Stimulated activated CD8-positive, alpha-beta memory T cell treated with anti-CD3 and anti-CD28 coated beads, Interleukin-2, amount 100 ng/mL, for 1 hour (primary cell): ENCODE measurements at places on chromosomes 13 and 19.

DNA sequence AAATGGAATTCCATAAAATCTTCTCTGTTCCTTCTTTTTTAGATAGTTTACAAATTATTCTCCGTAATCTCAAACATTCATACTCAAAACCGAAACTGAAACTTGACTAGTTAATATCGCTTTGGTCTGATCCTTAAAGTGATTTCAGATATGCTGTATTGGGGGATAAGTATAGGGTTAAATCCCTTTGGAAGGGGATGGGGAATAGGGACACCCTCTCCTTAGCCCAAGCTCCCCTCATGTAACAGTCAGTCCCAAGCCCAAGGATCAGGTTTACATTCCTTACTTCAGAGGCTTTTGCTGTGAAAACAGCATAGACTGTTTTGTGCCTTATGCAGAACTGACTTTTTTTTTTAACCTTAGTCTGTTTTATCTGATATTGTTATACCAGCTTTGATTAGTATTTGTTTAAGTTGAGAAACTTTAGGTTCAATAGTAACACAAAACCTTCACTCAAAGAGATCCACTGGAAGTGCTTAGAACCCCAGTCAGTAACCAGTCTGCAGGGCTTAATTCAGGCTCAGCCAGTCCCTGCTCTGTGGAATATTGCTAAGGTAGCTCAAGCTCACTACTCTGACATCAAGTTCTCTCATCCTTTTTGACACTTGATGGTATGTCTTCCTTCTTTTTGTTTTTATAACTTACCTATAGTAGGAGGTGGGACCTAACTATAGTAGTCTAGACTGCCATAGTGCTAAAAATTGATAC, 10.5 kb downstream of the CDADC1 start:
- no peak for DNase-seq

GRCh38 chr13:50713523-50714248, 129.8 kb downstream of the DLEU7 start:
- DNase-seq: no peak

- no peak for DNase-seq
Observed at GRCh38 chr19:1357531-1358109, 26.1 kb upstream of the NDUFS7 start.

DNA sequence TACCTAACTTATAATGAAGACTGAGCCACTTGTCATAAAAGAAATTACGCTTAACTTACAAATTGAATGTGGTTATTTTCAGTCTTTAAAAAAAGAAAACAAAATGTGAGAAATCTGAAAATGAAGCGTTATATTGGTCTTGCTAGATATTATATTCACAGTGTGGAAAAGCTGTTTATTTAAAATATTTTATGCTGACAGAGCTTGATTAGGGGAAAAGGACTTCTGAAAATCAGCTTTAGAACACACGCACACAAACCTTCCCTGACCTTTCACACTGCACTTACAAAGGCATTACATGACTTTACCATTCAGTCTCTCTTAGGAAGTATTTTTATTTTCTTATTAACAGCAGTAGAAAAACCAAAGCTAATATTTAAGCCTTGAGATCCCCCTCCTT, 461.5 kb downstream of the DIAPH3 start:
- DNase-seq: no peak
